Endothelial cell of umbilical vein (primary cell): ENCODE measurements at places on chromosomes 12 and 14.

DNA sequence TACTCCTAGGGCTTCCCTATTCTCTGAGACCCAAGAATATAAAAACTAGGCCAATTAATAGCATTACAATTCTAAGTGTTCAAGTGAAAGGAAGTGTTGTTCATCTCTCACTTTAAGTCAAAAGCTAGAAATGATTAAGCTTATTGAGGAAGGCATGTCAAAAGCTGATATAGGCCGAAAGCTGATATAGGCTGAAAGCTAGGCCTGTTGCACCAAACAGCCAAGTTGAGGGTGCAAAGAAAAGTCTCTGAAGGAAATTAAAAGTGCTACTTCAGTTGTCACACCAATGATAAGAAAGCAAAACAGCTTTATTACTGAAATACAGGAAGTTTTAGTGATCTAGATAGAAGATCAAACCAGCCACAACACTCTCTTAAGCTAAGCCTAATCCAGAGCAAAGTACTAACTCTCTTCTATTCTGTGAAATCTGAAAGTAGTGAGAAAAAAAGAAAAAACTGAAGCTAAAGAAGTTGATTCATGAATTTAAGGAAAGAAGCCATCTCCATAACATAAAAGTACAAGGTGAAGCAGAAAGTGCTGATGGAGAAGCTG, 68.9 kb downstream of the SLC6A15 start:
- no peak for DNase-seq

GRCh38 chr12:52519387-52519703, 849 bp downstream of the KRT5 start:
- DNase-seq = no peak

DNA sequence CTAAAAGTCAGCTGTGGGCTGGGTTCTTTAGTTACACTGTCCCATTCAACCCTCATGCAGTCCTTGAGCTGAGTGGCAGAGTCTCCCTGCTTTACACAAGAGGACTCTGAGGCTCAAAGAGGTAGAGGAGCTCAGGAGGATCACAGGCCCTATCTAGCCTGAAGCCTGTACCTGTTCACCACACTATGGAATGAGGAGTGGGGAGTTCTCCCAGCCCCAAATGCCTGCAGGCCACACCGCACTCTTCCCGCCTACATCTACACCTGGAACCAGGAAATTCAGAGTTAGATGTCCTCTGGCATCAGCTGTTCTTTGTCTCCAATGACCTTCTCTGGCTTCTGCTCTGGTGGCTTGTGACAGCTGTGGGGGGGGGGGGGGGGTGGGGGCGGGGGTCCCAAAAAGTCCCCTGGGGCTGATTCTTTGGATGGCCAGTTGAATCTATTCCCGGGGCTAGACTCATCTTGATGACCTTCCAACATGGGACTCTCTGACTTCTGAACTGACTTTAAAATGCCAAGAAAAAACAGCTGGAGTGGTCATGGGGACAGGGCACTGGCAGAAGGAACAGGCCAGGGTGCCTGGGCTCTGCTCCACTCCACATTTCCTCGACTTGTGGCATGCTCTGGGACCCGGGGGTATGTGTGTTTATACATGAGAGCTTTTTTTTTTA, 30.6 kb downstream of the RIN3 start:
- DNase-seq = no peak

GRCh38 chr14:77133720-77134338, 7.8 kb downstream of the ZDHHC22 start:
- DNase-seq = peak; percentile 61

- DNase-seq = no peak
These were observed 31.7 kb downstream of the TNFAIP2 start for GRCh38 chr14:103155010-103155409.

- DNase-seq = no peak
These were observed 88.4 kb downstream of the C12orf75 start for GRCh38 chr12:105418821-105419291.

- DNase-seq = no peak
These were observed 743.5 kb downstream of the DIO2 start for GRCh38 chr14:79467835-79468234.

- peak; percentile 26 for DNase-seq
These were observed 180.3 kb downstream of the IPO8 start for GRCh38 chr12:30515351-30515750.

DNA sequence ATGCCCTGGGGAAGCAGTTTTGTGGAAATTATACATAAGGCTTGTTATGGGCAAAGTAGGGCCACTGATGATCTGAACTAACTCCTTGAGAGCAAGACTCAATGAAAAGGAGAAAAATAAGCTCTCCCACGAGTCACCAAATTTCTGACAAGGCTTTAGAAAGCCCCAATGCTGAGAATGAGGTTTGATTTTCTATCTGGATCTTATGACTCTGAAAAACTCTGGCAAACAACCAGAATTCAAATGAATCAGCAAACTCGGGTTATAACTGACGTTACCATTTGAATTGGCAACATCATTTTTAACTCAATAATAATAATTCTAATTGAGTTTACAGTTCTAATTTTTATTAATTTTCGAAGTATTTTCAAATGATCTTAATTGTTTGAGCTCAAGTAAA, 79.1 kb downstream of the KCNK10 start:
- DNase-seq = no peak

DNA sequence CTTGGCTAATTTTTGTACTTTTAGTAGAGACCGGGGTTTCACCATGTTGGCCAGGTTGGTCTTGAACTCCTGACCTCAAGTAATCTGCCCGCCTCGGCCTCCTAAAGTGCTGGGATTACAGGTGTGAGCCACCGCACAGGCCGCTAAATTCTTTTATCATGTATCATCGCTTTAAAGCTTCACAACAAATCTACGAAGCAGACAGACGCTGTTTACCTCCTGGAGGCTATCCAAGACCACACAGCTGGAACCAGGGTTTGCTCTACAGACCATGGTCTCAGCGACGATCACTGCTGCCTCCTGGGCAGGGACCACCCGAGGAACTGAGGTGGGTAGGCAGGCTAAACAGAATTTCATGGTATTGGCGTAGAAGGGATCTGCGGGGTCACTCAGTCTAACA, 27.2 kb downstream of the KRT80 start:
- no peak for DNase-seq

DNA sequence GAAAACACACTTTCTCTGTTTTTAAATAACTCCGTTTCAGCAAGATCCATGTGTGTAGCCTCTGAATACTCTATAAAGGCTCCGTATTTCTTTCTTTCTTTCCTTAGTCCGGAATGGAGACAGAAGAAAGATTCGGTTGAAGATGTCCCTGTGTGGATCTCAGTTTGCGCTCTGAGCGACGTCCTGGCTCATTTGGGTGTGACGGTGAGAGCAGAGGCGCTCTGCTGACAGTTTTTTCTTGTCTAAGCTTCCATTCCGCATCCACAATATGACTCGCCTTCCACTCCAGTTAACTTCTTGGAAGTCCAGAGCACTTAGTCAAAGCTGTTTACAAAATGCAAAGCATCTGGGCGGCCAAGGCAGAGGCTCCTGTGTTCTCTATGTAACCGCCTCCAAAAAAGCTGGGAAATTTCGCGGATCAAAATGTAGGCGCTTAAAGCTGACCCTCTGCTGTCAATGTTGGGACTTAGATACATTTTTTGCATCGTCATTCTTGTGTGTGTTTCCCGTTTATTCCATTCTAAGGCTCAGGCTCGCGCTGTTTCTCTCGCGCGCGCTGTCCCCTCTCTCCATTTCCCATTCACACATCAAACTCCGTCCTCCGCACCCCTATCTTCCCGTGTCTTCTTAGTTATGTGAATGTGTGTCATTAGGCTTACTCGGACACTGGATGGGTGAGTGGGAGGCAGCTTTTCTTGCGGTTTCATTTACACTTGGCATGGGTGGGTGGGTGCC, 880 bp upstream of the FLRT2 start:
- DNase-seq = peak; percentile 83

- no peak for DNase-seq
These were observed 929.8 kb downstream of the DIO2 start for GRCh38 chr14:79281244-79282152.

DNA sequence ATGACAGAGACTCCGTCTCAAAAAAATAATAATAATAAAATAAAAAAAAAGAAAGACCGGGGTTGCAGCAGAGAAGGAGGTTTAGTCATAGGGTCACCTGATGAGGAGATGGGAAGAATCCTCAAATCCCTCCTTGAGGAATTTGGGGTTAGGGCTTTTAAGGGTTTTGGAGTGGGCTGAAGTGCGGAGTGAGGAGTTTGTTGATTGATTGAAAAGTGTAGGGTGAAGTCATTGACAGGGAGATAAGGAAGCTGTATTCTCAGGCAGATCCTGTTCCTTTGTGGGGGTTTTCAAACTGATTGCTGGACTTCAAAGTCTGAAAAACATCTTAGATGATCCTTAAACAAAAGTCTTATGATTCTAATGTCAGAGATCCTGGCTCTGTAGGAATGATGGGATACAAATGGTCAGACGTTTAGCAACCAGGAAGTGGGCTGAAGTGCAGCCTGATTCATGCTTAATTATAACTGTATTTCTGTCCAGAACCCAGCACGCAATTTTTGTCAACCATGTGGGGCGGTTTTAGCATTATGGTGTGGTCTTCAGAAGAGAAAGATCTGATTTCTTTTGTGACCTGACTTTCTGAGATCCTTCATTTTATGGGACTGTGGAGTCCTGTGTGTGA, 16.0 kb downstream of the FNTB start:
- no peak for DNase-seq
